ENCODE measurements at places on chromosomes 13 and 19. TPM values are rescaled to one million over a fixed set of nuclear protein-coding genes. Genes with fewer than 3 reads are reported as not detected.

- H3K4me1 ChIP-seq: no peaks in the 10 kb centered on the region
- DNase-seq: no peak
- H3K4me3 ChIP-seq: no peak overlapping the region
- peaks cover 35% of the 10 kb centered on the region for H3K36me3 ChIP-seq
- no peaks in the 10 kb centered on the region for H3K27me3 ChIP-seq
- no peak overlapping the region for H3K27ac ChIP-seq
These were observed 37.1 kb downstream of the BTBD2 start for GRCh38 chr19:1978346-1978894.

- no peak for DNase-seq
- H3K4me3 ChIP-seq: no peak overlapping the region
- no peak overlapping the region for H3K27ac ChIP-seq
- H3K27me3 ChIP-seq: no peaks in the 10 kb centered on the region
These were observed 21.5 kb downstream of the CRTC1 start for GRCh38 chr19:18704971-18705370.

N4BP2L1 gene
- total RNA-seq: 8.7 TPM

ASF1B gene
- total RNA-seq: 0.38 TPM

CD22 gene
- 0.43 TPM for total RNA-seq

Measured in pancreas (tissue), 10 donors.